ENCODE measurements at places on chromosomes 3 and 15.
A peak's percentile ranks its signal among the peaks of the same experiment; 100 is the strongest.

- DNase-seq: no peak
Measured at GRCh38 chr3:52038227-52038626, 18.1 kb downstream of the DUSP7 start.

DNA sequence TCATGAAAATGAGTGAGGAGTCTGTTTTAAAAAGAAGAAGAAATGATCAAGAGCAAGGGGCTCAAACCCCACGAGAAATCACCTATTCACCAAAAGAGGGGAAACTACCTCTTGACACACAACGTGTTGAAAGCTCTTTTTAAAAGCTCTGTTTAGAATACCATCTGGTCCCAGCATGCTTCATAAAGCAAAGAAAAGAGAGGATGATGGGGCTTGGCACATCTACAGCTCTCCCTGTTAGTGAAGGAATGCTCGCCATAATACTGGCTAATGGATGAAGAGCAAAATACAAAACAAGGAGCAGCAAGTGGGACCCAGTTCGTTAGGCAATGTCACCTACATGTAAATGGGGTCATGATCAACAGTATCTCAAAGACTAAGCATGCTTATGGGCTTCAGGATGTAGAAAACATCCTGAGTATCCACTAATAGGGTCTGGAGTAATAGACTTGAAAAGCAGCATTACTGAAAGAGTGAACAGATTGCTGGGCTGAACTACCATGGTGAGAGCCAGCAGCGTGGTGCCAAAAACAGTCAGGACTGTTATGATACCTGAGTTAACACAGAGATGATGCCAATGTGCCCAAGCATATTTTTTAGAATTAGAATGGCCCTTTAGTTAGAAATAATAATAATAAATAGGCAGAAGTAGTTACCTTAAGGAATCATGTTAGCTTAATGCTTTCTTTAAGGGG lies 159.7 kb upstream of the POU1F1 start:
- DNase-seq: no peak

DNA sequence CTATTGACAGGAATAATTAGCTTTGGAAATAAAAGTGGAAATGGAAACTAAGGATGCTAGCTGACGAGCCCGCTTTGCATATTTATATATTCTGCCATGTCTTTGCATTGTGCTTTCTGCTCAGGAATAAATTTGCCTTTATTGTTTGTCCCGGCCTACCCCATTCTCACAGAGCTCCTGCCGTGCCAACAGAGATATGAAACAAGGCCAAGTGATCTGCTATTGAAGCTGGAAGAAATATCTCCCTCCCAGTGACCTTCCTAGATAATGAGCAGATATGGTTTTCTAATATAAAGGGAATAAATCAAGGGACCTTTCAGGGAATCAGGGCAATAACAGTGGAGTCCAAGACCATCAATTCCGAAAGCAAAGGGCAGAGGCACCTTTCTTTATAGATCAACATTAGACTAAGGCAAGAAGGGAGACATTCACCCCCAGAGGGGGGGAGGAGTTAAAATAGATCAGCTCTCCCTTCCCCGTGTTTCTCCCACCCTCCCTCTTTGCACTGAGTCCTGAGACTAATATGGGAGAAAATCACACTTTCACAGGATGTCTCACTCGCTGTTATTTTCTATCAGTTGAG lies 664.6 kb downstream of the AGBL1 start:
- no peak for DNase-seq

DNA sequence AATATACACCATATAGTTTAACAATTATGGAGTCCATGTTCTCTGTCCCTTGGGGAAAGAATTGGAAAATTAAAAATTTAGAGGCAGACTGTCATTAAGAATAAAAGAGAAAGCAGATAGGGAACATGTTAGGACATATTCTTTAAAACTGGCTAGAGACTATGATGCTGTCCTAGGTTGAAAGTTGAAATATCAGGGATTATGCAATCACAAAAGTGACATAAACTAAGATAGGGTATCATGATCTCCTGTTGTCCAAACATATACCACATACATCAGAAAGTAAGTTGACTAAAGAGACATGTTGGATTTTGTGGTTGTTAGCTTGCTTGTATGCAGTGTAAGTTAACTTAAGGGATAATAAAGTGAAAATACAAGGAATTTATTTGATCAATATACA lies 9.9 kb upstream of the EID1 start:
- no peak for DNase-seq

- no peak for DNase-seq
Measured at GRCh38 chr15:63839722-63840121, 6.0 kb upstream of the HERC1 start.

- DNase-seq: no peak
Measured at GRCh38 chr15:89802231-89802928, 12.3 kb downstream of the ANPEP start.

DNA sequence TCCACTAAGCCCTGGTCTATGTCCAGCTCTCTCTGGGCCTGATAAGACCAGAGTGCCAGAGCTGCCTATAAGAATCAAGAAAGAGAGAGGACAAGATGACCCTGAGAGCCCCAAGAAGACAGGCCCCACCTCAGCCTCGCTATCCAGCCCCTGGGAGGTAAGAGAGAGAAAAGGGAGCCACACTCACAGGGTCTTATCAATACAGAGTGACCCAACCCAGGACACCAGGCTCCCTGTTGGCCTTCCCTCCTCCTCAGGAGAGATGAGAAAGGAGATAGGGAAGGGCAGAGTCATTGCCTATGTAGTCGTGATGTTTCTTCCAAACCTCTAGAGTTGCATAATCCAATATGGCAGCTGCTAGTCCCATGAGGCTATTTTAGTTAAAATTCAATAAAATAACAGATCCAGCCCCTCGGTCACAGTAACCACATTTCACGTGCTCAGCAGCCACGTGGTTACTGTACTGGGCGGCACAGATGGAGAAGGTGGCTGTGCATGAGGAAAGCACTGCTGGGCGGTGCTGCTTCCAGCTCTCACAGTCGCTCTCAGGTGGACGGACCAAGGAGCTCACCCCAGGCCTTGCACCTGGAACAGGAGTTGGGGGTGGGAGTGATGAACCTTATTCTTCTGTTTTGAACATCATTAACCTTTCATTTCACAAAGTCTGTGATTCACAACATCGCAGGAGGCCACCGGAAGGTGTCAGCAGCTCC lies 525.8 kb downstream of the SHQ1 start:
- no peak for DNase-seq

DNA sequence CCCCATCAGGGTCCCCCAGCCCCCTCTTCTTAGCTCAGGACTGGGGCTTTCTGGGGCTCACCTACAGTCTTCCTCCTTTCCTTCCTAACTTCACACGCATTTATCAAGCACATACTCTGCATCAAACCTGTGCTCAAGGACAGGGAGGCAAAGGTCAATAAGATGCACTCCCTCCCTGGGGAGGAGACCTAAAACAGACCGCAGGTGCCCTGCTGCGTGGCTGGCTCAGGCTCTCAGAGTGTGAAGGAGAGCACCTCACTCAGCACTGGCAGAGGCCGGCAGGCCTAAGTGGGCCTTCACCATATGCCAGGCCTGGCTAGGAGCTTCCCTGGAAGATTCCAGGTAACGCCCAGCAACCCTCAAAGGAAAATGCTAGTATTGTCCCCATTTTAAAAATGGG lies 16.5 kb downstream of the LIPC start:
- DNase-seq: no peak

DNA sequence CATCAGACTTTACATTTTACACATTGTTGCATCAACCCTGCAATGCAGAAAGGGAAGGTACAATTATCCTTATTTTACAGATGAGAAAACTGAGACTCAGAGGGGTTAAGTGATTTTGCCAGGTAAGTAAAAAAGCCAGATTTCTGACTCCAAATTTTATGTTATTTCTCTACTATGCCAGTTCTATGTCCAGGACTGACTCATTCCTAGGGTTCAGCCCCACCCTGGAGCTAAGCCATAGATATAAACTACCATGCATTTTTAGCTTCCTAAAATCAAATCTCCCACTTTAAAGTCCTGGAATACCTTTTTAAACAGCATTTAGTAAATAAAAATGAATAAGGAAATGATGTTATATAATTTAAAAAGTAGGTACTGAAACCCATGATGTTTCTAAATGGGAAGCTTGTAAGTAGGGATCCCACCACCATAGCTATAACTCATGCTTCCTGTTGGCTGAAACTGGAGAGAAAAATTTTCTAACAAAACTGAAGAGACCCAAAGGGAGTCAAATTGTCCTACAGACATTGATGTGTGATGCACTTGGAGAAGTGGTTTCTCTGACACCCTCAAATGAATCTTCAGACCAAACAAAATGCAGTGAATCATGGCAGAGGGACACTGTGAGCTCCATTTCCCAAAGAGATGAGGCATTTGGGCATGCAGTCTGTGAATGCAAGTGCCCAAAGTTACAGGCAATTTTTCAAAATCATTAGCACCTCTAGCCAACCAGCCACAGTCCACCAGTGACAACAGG lies 301.7 kb upstream of the UMPS start:
- no peak for DNase-seq

DNA sequence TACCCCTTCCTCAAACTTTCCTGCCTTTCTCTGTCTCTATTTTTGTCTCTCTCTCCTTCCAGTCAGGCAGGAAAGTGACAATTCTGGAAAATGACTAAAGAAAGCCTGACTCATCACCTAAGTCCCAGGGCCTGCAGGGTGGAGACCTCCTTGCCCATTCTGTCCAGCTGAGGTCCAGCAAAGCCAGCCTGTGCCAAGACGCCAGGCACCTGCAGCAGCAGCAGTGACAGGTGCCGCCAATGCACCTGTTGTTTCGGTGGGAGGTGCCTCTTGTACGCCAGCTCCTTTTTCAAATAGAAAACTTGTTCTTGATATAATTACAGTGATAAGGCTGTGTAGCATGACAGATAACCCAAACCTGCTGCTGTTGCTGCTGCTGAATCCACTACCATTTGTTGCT lies 501.3 kb downstream of the NTRK3 start:
- DNase-seq: no peak

DNA sequence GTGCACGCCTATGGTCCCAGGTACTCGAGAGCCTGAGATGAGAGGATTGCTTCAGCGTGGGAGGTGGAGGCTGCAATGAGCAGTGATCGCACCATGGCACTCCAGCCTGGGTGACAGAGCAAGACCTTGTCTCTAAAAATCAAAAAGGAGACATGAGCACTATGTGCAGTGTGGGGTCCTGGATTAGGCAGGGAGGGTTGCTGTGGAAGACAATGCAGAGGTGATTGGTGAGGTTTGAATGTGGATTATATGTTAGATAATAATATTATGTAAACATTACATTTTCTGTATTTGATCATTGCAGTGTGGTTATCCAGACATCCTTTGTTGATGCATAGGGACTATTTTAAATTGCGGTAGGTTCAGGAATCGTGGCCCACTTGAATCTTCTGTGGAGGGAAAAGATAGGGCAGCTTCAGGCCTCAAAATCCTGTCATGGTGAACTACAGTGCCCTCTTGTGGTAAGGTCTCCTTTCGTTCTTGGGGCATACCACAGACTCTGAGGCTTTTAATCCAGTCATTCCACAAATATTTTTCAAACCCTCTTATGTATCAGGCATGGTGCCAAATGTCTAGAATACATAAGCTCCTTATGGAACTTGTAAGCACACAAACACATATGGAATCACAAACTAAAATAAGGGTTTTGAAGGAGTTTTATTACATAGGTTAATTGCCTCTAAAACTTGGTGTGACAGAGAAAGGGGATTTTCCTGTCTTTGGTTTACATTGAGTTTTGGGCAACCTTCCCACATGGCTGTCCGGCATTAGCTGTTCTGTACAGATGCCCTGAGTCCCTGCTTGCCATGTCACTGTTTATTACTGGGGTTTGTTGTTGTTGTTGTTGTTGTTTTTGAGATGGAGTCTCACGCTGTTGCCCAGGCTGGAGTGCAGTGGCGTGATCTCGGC lies 37.7 kb downstream of the GPD1L start:
- DNase-seq: peak; percentile 2

DNA sequence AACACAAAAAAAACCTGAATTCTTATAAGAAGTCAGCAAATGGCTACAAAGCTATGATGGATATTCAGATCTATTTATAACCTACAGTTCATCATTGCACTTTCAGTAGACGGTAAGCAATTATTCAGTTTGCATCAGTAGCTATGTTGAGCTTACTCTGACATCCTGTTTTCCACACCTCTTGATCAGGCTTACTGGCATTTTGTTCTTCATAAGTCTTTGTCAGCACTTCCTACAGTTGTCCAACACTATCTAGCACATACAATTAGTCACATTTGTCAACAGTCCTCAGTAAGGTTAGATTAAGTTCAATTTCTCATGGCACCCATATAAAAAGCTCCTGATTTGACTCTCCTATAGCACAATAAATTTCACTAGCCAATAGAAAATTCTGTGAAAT lies 71.2 kb upstream of the ST3GAL6 start:
- DNase-seq: no peak

DNA sequence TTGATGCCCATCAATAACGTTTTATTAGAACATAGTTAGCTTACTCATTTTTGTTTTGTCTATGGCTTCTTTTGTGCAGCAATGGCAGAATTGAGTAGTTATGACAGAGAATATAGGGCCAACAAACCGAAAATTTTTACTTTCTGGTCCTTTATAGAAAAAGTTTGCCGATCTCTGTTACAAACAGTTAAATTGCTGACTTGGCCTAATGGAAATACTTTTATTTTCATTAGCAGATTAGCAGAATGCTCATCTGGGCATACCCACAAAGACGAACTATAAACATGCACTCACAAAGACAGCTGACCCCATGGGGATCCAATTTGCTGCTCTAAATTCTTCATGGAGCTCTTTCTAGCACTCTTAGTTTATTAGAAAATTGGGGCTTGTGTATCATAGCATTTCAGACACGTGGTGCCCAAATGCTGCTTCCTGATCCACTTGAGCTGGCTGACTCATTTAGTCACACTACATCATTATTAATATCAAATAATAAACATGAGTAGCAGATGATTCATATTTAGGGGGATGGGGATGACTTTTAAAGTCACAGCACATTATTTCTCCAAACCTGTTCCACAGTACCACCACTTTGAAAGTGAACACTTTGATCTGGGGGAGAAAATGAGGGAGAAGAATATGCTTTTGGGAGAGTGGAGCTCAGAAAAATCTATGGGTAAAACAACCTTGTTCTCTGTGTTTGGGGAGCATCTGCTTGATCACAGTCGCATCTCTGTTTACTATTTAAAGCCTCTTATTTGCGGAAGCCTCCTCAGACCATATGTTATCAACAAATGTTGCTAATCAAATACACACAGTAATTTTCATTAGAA lies 228.1 kb upstream of the FEZF2 start:
- no peak for DNase-seq

DNA sequence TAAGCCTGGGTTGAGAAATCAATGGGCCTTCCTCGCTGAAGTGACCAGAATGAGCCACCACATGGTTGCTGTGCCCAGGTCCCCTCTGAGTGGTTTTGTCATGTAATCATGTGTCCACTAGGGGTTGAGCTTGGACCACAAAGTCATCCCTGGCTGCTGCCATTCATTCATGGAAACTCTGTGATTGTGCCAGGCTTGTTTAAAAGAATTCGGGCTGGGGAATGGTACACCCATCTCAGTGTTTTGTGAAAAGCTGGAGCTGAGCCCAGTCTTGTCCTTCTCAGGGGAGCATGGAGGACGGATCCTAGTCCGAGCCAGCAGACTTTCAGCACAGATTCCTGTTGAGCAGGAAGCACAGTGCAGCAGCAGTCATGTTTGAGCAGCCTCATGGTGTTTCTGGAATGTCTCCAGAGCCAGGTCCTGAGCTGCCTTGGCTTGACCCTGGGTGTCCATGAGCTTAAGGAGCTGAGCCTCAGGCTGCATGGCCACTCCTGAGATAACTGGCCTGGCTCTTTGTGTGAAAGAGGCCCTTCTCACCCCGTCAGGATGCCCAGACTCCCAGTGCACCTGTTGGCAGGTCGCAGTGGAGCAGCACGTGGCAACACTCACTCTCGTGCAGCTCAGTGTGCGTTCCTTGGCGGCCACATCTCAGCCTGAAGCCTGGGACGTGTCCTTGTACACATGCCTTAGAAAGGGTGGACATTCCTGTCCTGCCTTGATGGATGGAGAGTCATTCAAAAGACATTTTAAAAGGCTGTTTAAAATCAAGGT lies 260.3 kb upstream of the TPM1 start:
- no peak for DNase-seq

All from NCI-H1436 treated with DMSO at 0.1 percent for 48 hours (cell line).